CD4-positive, alpha-beta memory T cell (primary cell): ENCODE measurements at places on chromosomes 7 and 10. TPM values are rescaled to one million over a fixed set of nuclear protein-coding genes. Genes with fewer than 3 reads are reported as not detected.

Gene HTR7
- not detected for total RNA-seq

Gene SEC23IP
- 70.0 TPM for total RNA-seq

Gene SPDYE9
- total RNA-seq: not detected

DNA sequence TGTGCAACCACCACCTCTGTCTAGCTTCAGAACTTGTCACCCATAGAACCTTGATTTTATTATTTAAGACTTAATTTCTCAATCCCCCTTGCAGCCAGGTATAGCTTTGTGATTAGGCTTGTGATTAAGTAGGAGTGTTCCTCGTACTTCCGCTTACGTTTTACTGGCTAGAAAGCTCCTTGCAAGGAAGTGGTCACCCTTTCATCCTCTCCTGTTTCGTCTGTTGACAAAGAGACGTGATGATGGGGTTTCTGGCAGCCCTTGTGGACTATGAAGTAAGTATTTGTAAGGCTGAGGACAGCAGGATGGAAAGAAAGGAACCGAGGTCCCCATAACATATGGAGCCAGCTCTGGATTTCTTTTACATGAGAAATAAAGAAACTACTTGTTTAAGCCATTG is 86.5 kb upstream of the KDM7A start:
- peak; percentile 65 for DNase-seq

- no peak for DNase-seq
Observed at GRCh38 chr7:86158111-86158510, 485.6 kb upstream of the GRM3 start.
